ENCODE measurements at places on chromosomes 12 and 14.

DNA sequence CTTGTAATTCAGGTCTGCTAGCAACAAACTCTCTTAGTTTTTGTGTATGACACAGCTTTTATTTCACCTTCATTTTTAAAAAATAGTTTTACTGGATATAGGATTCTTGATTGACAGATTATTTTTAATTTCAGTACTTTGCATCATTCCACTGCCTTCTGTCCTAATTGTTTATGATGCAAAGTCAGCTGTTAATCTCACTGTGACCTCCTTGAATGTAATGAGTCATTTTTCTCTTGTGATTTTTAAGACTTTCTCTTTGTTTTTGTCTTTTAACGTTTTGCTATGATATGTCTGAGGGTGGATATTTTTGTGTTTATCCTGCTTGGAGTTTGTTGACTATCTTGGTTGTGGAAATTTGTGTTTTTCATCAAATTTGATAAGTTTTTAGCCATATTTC is 126.3 kb upstream of the FBXO33 start:
- DNase-seq, result no peak

- no peak for DNase-seq
These were observed 477.9 kb downstream of the ATP23 start for GRCh38 chr12:58419196-58419760.

GRCh38 chr12:11814374-11814773 is 164.9 kb downstream of the ETV6 start:
- no peak for DNase-seq

- peak; percentile 17 for DNase-seq
These were observed 372.2 kb downstream of the TMEM121 start for GRCh38 chr14:105898482-105899010.

DNA sequence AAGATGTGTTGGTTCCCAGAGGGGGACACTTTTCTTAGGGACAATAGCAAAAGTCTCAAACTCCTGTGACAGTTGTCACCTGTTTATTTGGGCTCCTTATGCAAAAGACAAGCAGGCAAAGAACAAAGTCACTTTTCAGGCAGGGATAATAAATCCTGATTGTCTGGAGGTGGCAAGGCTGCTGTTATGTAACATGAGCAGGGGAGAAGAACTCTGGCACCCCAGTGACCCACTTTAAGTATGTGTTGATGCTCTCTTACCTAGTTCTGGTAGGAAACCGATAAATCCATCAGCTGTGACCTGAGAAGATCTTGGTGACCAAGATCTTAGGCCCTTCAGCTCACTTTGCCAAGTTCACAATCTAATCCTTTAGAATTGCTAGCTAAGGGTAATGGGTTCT is 17.4 kb downstream of the MDGA2 start:
- no peak for DNase-seq

DNA sequence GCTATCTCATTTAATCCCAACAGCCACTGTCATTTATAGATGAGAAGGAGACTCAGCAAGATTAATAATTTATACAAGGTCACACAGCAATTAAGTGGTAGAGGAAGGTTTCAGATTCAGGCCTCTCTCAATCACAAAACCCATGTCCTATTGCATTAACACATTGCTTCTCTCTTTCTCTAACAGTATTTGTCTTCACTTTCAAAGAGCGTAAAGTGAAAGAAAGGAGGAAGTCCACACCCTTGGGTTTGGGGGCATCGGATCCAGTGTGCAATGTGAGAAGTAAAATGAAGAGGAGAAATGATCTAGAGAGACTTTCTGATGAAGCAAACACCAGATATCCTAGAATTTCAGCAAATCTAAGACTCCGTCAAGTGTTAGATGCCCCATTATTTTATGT is 7.0 kb upstream of the VRK1 start:
- no peak for DNase-seq

- DNase-seq, result no peak
These were observed 568.3 kb downstream of the FSCB start for GRCh38 chr14:43938588-43939281.

DNA sequence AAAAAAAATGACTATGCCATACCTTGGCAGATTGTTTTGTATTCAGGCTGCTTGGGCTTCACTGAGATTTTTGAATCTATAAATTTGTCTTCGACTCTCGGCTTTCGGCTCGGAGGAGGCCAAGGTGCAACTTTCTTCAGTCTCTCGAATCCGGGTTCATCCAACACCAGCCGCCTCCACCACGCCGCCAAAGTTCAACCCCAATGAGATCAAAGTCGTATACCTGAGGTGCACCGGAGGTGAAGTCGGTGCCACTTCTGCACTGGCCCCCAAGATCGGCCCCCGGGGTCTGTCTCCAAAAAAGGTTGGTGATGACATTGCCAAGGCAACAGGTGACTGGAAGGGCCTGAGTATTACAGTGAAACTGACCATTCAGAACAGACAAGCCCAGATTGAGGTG is 12.4 kb upstream of the SPPL3 start:
- DNase-seq, result no peak

DNA sequence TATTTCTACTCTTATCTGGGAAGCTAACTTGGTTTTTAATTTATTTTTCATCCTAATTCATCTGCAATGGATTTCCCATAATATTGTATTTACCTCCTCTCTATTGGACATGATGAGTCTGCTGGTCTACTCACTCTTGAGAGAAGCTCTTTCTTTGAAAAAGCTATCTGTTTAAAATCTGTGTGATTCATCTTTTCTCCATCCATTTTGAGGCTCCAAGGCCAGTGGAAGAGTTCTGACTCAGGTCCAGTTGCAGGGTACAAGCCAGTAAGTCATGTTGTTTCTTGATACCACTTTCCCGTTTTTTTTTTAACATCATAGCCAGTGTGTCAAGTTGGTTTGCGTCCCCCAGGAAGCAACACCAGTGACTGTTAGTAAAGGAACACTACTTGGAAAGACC is 160.3 kb upstream of the BMP4 start:
- no peak for DNase-seq

- DNase-seq, result no peak
These were observed 51.0 kb downstream of the VWF start for GRCh38 chr12:6073426-6073825.

DNA sequence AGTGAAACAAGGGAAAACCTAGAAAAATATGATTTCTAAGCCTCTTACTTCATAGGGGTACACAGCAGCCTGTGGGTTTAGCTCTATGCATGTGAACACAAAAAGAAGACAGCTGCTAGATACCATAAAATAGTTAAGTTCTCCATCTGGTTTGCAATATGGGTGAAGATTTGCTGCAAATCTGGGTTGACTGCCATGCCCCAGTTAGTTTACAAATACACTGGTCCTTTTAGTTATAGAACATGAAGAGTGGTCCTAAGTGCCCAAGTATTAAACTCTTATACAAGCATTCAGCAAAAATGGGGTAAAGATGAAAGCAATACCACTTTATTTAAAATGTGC is 176.1 kb downstream of the AEBP2 start:
- no peak for DNase-seq

Data from heart left ventricle (tissue), 16 donors.